Prostate gland (tissue), 2 donors: ENCODE measurements at places on chromosomes 4 and X.

GRCh38 chrX:97367125-97367524, 483.4 kb downstream of the RPA4 start:
- DNase-seq: no peak
- no peak overlapping the region for H3K4me3 ChIP-seq
- no peaks in the 10 kb centered on the region for H3K36me3 ChIP-seq
- no peak overlapping the region for H3K27ac ChIP-seq

GRCh38 chr4:176824645-176825366, 32.1 kb upstream of the VEGFC start:
- H3K27ac ChIP-seq: no peak overlapping the region
- no peaks in the 10 kb centered on the region for H3K4me1 ChIP-seq
- DNase-seq: no peak
- no peaks in the 10 kb centered on the region for H3K27me3 ChIP-seq
- H3K4me3 ChIP-seq: no peak overlapping the region

- DNase-seq: no peak
- H3K27ac ChIP-seq: no peak overlapping the region
- no peaks in the 10 kb centered on the region for H3K36me3 ChIP-seq
These were observed 30.1 kb upstream of the MSN start for GRCh38 chrX:65637335-65637734.

- no peak for DNase-seq
- H3K36me3 ChIP-seq: no peaks in the 10 kb centered on the region
- no peaks in the 10 kb centered on the region for H3K4me1 ChIP-seq
- H3K4me3 ChIP-seq: no peak overlapping the region
- H3K27ac ChIP-seq: no peak overlapping the region
- no peaks in the 10 kb centered on the region for H3K27me3 ChIP-seq
These were observed 19.0 kb upstream of the IRAK1 start for GRCh38 chrX:154038656-154039055.

DNA sequence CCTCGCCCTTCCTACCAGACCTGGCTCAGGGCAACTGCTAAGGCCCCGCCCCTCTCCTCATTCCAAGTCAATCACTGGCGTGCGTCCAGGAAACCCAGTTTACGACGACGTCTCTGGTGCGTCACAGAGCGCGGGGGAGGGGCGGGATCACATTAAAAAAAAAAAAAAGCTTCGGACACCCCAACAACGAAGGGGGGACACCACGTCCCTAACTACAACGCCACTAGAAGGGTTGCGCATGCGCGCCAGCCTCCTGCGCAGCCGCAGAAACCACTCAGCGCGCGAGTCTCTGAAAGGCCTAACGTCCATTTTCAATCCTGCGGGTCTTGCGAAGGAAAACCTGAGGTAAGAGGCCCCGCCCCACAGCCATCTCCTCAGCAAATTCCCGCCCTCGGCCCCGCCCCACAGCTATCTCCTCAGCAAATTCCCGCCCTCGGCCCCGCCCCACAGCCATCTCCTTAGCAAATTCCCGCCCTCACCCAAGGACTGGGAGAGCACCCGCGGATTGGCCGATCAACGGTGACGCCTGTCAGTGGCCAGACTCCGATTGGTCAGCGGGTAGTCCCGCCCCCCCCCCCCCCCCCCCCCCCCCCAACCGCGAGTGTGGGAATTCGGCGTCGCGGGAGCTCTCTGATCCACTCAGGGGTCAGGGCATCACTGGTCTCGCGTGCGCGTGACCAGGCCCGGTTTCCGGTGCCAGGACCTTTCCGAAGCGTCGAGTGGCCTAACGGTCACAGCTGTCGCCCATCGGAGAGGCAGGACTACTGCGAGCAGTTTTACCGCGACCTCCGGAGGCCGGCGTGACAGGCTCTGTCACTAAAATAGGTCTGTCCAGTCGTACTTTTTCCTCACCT, at the start of gene SCML1:
SCML1 (plus strand) TSS at position 638 of the 854 bp plus-strand sequence. CDS start 6,694 bp downstream, outside the sequence.
- peak; percentile 97 for DNase-seq
- H3K36me3 ChIP-seq: no peaks in the 10 kb centered on the region
- H3K4me1 ChIP-seq: no peaks in the 10 kb centered on the region
- no peaks in the 10 kb centered on the region for H3K27me3 ChIP-seq
- H3K4me3 ChIP-seq: peak within 1 kb of the TSS; percentile 46
- H3K27ac ChIP-seq: peak within 1 kb of the TSS; percentile 93

DNA sequence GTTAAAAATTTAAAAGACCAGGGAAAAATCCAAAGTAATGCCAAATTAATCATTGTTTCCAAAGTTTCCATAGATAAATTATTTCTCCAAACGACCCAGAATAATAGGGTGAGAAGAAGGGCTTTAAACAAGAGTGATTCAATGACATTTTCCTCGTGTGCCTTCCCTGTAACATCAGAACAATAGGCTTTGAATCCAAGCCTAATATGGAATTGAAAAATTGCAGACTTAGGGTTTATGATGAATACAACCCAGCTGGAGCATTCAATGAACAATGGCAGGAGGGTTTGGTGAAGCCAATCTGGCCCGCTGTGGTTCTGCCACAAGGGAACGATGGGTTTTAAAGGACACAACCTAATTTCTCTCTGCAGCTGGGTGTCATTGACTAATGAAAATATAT, 94.2 kb downstream of the CBLL2 start:
- H3K4me1 ChIP-seq: no peaks in the 10 kb centered on the region
- H3K4me3 ChIP-seq: no peak overlapping the region
- H3K36me3 ChIP-seq: no peaks in the 10 kb centered on the region
- DNase-seq: no peak
